ENCODE measurements at places on chromosomes 5 and 9.

DNA sequence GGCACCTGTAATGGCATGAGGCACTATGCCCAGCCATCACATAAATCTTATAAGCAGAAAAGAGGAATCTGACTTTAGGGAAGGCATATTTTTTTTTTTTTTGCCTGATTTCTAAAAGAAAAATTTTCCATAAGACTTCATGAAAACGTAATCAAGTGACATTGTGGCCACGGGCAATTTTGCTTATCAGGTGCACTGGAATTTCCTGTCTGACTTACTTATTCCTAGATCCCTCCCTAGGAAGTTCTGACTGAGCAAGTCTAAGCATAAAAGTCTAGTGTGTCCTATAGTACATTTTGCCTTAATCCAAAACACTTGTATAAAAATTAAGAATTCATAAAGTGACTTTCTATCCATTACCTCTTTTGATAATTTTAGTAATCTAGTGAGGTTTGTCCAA lies 12.5 kb downstream of the C5orf46 start:
- no peak for DNase-seq

- DNase-seq: no peak
These were observed 54.5 kb upstream of the TAF11L2 start for GRCh38 chr5:17443333-17444130.

GRCh38 chr5:35876454-35876853 lies 19.8 kb downstream of the IL7R start:
- DNase-seq: no peak

DNA sequence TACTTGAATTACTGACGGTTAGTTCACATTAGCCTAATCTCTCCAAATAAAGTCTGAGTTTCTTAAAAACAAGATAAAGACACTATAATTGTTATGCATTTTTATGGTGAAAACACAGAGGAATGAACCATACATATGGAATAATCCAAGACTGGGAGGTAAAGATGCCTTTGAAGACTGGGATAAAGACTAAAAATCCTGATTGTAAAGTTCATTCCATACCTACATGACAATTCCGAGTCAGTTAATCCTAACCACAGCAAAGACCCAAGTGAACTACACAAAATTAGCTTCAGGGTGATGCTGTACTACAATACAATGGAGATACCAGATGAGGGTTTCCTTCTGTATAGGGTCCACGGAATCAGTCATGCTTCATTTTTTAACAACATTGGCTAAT lies 6.3 kb downstream of the AP3B1 start:
- DNase-seq: no peak

GRCh38 chr5:139908749-139909148 lies 113.1 kb downstream of the PSD2 start:
- DNase-seq: no peak

- DNase-seq: no peak
These were observed 14.0 kb downstream of the GGTA1 start for GRCh38 chr9:121485623-121486022.

DNA sequence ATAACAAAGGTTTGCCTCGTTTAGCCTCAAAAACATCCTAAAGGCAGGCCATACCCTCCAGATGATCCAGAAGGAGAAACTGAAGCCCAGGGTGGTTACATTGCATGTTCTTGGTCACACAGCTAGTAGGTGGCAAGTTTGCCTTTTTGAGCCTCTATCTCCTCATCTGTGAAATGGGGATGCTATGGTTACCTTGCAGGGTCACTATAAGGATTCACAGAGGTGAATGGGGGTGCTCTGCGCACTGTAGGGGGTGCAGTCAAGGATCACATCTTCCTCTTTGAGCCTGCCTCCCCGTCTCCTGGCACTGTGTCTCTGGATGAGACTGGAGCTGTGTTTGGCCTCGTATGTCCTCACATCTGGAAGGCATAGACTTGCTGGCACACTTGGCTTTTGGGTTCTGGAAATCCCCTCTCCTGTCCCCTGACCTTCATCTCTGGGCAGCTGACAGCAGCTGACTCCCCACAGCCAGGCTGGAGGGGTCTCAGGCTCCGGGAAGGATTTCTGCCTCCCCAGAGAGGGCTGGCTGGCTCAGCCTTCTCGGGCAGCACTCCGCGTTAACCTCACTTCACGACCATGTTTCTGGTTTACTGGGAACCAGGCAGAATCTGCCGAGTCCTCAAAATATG lies 167.7 kb downstream of the RGS3 start:
- no peak for DNase-seq

DNA sequence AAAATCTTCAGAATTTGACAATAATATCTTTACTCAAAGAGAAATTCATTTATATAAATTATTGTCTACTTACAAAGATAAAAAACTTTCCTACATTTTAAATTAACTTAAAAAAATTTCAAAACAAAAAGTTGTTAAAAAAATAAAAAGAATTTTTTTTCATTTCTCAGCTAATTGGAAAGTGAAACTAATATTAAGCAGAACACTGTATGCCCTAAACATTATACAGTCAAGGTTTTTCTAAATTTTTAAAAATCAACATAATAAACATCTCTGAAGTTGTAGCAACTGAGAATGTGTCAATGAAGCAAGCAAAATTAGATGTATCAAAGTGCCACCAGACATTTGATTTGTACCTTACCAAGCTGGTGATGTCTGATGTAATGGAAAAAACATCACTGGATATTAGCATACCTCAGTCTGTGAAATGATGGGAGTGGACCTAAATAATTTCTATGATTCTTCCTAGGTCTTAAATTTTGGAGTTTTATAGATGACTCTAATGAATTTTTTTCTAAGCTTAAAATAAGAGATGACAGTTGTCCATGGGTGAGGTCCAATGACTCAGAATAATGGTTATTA lies 290.1 kb downstream of the ADAMTS6 start:
- no peak for DNase-seq

DNA sequence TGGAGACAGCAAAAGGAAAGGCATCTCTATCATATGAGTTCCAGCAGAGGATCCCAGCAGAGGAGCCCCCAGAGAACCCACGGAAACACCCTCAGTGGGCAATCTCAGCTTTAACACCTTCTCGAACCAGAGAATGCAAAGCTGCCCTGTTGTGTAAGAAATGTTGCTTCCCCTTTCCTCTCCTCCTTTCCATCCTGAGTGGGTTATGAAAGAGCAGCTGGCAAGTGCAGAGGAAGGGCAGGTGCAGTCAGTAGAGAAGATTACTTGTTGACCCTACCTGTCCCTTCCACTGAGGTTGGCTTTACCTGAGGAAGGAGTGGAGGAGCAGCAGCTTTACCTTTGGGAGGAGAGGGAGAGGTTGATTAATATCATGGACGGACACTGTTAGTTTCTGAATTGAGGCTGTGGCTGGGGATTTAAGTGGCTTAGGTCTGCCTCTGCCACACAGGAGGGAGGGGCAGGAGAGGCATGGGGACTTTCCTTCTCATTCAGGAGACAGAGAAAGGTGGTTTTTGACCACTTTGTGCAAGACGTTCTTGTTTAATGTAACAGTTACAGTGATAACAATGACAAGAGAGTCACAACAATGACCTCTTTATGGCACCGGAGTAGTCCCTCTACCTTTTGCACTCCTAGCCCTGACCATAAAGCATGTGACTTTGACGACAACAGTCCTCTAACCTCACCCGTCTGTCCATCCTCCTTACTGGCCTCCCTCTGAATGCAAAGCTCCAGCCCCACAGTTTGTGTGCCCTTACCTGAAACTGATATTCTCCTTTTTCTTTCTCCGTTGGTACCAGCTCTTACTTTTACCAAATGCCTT lies 254.8 kb downstream of the NSG2 start:
- no peak for DNase-seq

DNA sequence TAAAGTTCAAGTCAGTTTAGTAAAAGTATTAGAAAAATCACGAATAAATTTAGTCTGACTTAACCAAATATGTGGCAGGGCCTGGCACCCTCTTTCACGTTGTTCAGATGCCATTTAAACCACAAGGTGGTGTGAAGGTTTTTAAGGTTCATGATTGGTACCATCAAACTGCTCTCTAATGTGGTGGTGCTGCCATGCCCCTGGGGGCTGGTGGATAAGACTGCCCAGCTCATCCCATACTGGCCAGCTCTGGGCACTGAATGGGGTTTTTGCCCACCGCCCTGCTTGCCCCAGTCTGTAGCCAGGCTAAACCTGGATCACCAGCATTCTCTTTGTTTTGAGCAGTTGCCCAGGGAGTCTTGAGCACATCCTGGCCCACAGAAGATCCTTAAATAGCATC lies 159.3 kb downstream of the GABBR2 start:
- no peak for DNase-seq

DNA sequence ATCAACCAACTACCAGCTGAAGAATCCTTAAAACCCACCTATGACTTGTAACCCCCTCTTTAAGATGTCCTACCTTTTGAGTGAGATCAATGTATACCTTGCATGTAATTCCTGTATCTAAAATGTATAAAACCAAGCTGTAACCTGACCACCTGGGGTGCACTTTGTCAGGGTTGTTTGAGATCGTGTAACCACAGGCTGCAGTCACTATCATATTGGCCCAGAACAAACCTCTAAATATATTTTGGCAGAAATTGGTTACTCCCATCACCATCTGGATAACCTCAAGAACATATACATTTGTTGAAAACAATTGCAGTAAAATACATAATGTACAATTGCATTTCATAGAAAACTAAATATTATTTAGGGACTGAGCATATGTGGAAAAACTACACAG lies 8.4 kb downstream of the CARNMT1 start:
- peak; percentile 14 for DNase-seq

DNA sequence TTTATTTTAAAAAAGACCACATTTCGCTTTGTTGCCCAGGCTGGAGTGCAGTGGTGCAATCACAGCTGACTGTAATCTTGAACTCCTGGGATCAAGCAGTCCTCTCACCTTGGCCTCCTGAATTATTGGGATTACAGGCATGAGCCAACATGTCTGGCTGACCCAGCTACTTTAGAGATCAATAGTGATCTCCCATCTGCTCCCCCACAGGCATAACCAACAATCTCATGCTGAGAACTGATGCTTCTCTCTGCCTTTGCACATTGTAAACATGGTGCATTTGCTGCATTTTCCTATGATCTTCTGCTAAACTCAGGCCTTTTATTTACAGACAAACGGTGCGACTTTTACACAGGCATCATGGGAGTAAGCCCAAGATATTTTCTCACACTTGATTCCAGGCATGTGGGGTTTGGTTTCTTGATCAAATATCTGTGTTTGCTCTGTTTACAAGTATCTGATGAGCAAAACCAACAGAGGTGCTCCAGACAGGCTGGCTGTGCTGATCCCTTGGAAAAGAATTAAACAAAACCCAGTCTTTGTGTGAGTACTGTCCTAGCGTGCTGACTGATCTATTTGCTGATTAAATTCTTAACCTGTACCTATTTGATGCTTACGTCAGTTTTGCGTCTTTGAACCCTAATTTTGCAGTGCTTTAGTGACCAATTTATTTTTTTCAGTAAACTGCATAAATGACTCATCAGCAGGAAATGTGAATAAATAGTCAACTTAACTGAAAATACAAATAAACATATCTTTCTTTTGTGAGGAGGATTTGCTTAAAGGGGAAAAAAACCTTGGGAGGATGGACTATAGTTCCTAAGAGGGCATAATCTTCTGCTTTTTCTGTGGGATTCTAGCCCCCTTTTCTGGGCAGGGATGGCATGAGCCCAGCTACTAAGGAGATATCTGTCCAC lies 191.7 kb upstream of the NR3C1 start:
- peak; percentile 14 for DNase-seq

- DNase-seq: no peak
These were observed 24.1 kb downstream of the SARDH start for GRCh38 chr9:133713960-133714495.

DNA sequence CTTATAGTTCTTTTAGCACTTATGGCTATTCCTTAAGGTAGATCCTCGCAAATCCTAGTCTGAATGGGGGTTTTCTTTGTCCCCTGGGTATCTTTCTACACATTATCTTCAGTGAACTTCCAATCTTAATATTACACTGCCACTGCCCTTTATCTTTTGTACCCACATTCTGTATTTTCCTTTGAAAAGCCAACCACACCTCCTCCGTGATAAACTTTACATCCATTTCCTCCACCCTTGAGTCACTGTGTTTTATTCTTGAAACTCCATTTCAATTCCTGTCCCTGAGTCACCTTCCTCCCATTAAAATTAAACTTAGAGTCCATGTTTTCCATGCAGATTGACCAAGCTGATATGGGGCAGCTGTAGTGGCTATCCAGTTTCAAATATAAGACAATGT lies 43.2 kb upstream of the RICTOR start:
- no peak for DNase-seq

DNA sequence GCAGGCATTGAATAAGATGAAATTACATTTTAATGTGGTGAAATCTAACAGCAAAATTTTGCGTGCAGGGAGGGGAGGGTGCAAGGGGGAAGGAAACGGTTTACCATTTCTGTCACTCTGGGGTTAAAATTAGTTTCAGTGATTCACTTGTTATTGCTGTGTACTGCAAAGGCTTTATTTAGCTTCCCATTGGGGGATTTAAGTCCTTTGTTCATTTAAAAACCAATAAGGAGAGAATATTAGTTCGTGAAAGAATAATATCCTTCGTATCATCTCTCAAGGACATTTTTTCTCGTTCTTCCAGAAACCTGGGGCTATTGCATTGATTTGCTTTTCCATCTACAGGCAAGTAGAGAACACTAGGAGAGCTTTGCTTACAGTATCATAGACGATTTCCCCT lies 667.8 kb upstream of the RGMB start:
- DNase-seq: no peak

GRCh38 chr5:93610581-93611272 lies 27.7 kb downstream of the NR2F1 start:
- DNase-seq: no peak

DNA sequence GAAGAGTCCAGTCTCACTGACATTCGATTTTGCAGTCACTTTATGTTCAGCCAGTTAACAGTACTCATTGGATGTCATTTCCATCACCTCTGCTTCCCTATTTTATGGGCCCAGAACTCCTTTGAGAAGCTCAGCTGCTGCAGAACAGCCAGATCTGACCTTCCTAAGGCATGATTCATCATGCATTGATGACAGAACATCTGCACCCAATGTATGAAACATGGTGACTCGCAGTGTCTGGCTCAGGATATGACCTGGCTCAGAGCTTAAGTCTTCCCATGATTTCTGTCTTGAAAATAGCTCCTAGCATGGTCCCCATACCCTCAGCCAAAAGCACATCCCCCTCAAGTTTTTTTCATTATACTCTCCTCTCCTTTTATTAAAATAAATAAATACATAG lies 92.6 kb upstream of the TRIM32 start:
- DNase-seq: no peak

DNA sequence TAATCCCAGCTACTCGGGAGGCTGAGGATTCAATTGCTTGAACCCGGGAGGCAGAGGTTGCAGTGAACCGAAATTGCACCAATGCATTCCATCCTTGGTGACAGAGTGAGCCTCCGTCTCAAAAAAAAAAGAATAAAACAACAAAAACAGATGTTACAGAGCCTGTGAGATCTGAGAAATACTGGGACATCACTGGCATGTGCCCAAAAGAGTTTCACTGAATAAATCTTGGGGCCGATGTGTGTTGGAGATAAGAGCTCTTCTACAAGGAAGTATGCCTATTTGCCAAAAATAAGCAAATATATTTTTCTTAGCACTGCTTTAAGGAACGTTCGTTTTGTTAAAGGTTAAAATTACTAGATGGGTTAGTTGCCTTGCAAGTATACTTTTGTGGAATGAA lies 55.1 kb downstream of the KIAA1958 start:
- DNase-seq: peak; percentile 50
